ENCODE measurements at places on chromosomes 1 and 21.

GRCh38 chr1:201640624-201641023, 101.7 kb downstream of the NAV1 start:
- DNase-seq = no peak

DNA sequence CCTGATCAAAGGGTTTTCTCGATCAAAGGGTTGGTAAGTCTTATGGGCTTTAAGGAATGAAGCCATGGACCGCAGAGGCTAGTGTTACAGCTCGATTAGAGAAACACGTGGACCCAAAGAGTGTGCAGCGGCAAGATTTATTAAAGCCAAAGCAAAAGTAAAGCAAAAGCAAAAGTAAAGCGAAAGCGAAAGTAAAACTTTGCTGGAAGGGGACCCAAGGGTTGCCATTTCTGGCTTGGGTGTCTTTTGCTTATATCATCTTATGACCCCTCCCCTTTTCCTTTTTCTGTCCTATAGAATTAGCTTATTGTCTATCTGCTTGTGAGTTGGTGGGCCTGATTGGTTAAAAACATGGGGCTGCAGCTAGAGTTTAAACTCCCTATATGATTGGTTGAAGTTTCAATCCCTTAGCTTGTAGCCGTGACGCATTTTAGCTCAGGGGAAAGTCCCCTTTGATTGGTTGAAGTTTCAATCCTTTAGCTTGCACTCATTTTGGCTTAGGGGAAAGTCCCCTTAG, 957.0 kb downstream of the AMY1C start:
- no peak for DNase-seq

- DNase-seq = no peak
Observed at GRCh38 chr1:174230399-174230798, 71.1 kb downstream of the RABGAP1L start.

DNA sequence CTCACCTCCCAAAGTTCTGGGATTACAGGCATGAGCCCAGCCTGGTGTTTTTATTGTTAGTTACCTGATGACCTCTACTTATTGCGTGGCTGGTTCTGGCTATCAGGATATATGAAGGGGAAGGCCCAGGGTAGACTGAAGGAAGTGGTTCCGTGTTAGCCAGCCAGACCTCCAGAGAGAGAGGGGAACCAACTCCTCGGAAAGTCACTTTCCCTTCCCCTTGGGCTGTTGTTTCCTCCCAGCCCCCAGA, 2.5 kb upstream of the RCSD1 start:
- no peak for DNase-seq

DNA sequence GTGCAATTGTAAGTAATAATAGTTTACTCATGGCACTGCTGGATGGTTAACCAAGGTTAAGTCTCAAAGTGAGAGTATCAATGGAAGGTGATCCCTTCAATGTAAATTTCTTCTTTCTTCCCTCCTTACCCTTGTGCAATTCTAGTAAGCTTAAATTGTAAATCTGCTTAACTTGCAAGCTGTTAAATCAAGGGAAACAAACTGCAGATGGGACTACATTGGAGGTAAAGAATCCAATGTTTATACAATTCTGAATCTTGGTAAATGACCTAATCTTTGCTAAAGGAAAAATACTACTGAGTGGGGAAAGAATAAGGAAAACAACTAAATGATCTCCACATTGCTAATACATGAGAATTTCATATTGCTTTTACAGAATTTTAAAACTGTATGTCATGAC, 6.7 kb upstream of the CD55 start:
- no peak for DNase-seq

- no peak for DNase-seq
Observed at GRCh38 chr21:42839271-42840231, 39.8 kb downstream of the WDR4 start.

DNA sequence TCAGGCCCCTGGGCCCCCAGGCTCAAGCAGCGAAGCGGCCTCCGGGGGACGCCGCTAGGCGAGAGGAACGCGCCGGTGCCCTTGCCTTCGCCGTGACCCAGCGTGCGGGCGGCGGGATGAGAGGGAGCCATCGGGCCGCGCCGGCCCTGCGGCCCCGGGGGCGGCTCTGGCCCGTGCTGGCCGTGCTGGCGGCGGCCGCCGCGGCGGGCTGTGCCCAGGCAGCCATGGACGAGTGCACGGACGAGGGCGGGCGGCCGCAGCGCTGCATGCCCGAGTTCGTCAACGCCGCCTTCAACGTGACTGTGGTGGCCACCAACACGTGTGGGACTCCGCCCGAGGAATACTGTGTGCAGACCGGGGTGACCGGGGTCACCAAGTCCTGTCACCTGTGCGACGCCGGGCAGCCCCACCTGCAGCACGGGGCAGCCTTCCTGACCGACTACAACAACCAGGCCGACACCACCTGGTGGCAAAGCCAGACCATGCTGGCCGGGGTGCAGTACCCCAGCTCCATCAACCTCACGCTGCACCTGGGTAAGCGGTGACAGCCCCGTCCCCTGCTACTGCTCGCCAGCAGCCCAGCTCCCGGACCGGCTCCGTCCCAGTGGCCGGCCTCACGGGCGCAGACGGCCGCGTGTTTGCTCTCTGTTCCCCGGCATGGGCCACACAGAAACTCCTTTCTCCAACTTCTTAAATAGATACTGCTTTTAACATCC, 539 bp downstream of the LAMC1 start:
- peak; percentile 11 for DNase-seq

- no peak for DNase-seq
Observed at GRCh38 chr1:177927021-177927596, 42.7 kb downstream of the SEC16B start.

- no peak for DNase-seq
Observed at GRCh38 chr1:89332461-89332860, 31.4 kb upstream of the GBP6 start.

- no peak for DNase-seq
Observed at GRCh38 chr1:53143527-53143926, 1.1 kb upstream of the SLC1A7 start.

DNA sequence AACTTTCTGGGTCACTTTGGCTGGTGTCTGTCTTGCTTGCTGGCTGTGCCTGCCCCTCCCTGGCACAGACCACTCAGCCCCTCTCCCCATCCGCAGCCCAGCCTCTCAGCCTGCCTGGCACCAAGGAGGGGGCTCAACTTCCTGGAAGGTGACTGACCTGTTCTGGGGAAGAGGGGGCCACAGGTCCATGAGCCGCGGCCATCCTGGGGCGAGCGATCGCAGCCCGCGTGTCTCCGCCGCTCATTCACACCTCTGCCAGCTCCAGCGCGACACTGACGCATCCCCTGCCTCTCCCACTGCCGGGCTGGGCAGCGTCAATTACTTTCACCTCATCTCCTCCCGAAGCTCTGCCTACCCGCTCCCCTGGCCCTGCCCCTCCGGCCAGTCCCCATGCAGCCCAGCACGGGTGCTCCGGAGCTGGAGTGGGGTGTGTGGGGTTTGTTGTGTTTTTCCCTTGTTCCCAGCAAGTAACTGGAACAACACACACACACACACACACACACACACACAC, 14.3 kb downstream of the SLC6A9 start:
- DNase-seq = no peak

DNA sequence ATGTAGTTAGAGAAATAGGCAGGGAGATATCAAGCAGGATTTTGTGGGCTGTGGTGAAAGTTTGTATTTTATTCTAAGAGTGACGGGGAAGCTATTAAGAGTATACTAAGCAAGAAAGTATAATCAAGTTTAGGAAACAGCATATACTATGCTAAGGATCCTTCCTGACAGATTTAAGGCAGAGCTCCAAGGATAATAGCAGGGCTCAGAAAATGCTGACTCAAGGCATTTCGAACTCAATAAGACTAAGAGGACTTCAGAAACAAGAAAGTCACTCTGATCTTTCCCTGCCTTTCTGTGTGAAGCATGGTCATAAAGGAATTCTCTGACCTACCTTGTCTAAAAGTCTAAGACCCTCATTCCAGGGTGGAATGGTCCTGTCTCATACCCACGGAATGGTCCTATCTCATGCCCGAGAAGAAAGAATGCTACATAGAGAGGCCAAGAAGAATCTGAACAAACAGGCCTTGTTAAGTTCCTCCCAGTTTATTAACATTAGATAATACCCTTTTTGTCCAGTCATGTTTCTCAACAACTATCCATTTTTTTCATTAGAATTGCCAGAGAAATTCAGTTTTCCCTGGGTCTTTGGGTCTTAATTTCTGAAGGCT, 59.1 kb downstream of the HFM1 start:
- no peak for DNase-seq

Measured in stimulated activated CD4-positive, alpha-beta T cell treated with anti-CD3 and anti-CD28 coated beads, Interleukin-4, amount 100 ng/mL, for 4 hours (primary cell).